ENCODE measurements at places on chromosomes 1 and 21. TPM values are rescaled to one million over a fixed set of nuclear protein-coding genes. Genes with fewer than 3 reads are reported as not detected.

CELF3 gene
- total RNA-seq = not detected

PAQR7 gene
- total RNA-seq = 9.6 TPM

TNFRSF4 gene
- not detected for total RNA-seq

NMNAT2 gene
- total RNA-seq = 2.9 TPM

ANKRD65 gene
- 1.7 TPM for total RNA-seq

TCP10L gene
- not detected for total RNA-seq

CHIA gene
- 5.3 TPM for total RNA-seq

SYDE2 gene
- total RNA-seq = 56.8 TPM

FBLIM1 gene
- total RNA-seq = 134 TPM

B3GALT5 gene
- total RNA-seq = 1.2 TPM

CYP2J2 gene
- 3.1 TPM for total RNA-seq

CFHR4 gene
- total RNA-seq = not detected

PSRC1 gene
- 4.3 TPM for total RNA-seq

RGS21 gene
- total RNA-seq = 3.1 TPM

HHAT gene
- 6.3 TPM for total RNA-seq

MRPL20 gene
- 68.4 TPM for total RNA-seq

DMRTA2 gene
- total RNA-seq = 0.24 TPM

WNT2B gene
- total RNA-seq = 4.8 TPM

KPRP gene
- total RNA-seq = 1.7 TPM

WNT3A gene
- total RNA-seq = not detected

G0S2 gene
- total RNA-seq = 11.1 TPM

IGSF9 gene
- 3.4 TPM for total RNA-seq
